ENCODE measurements at places on chromosomes 13 and 19.

GRCh38 chr13:59144700-59145099, 1019.0 kb downstream of the DIAPH3 start:
- DNase-seq = no peak

DNA sequence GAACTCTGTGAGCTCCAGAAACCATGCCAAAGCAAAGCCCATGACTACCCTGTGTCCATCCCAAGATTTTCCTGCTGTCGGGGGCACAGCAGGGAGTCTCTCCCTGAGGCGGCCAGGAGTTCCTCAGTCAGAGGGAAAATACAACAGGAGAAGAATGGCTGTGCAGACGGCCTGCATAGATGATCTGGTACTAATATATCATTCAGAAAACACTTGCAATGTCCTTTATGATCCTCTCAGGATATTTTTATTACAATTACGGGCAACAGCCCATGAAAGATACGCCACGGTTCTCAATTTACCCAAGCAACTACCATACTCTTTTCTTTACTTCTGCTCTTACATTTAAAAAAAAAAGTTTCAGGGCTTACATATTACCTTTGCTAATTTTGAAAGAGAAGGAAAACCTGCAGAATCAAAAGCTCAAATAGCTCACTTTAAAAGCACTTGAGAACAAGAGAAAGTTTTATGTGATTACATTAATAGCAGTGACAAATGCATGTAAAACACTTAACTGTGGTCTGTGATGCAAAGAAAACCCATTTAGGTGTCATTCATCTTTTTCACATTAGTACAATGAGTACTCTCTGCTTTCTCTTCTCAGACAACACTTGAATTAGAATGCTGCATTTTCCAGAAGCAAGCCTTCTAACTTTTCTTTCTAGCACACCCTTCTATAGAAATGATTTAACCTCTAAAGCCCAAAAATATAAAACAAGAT, 460.8 kb downstream of the KLF5 start:
- DNase-seq = no peak

GRCh38 chr19:10510301-10510802, 6.9 kb downstream of the S1PR5 start:
- no peak for DNase-seq

GRCh38 chr19:42693760-42694350, 46.4 kb downstream of the PSG3 start:
- DNase-seq = peak; percentile 5

DNA sequence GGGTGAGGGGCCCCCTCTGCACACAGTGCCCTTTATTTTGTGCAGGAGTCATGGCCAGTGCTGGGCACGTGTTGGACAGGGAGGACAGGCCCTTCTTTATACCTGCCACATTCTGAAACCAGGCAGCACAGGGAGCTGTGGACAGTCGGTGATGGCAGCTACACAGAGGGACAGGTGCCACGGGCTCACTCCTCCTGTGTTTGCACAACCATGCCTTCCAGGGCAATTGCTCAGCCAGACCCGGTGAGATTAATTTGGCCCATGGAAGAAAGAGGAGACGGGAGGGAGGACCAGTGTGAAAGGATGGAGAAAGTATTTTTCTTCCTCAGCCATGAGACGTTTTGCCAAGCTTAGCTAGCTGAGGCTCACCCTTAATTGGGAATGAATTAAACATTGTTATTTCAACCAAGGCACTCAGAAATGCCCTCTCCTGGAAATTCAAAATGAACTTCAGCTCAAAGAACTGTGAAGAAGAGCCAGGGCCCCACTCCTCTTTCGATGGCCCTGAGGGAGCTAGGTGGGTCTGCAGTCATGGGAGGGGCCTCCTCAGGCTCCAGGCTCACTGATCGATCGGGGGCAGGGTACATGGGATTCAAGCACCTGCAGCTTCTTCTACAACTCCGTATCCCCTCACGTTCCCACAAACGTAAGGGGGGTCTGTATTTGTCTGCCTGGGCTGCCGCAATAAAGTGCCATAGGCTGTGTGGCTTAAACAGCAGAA, 41.2 kb downstream of the SHISA2 start:
- DNase-seq = no peak
